Activated naive CD8-positive, alpha-beta T cell treated with anti-CD3 and anti-CD28 coated beads for 36 hours (primary cell): ENCODE measurements at places on chromosomes 2 and 18.
A peak's percentile ranks its signal among the peaks of the same experiment; 100 is the strongest.

GRCh38 chr2:116319001-116319400, 1495.5 kb upstream of the DDX18 start:
- H3K36me3 ChIP-seq = no peaks in the 10 kb centered on the region
- no peak for DNase-seq
- no peaks in the 10 kb centered on the region for H3K27me3 ChIP-seq
- H3K27ac ChIP-seq = no peak overlapping the region
- no peaks in the 10 kb centered on the region for H3K4me1 ChIP-seq
- no peak overlapping the region for H3K4me3 ChIP-seq

DNA sequence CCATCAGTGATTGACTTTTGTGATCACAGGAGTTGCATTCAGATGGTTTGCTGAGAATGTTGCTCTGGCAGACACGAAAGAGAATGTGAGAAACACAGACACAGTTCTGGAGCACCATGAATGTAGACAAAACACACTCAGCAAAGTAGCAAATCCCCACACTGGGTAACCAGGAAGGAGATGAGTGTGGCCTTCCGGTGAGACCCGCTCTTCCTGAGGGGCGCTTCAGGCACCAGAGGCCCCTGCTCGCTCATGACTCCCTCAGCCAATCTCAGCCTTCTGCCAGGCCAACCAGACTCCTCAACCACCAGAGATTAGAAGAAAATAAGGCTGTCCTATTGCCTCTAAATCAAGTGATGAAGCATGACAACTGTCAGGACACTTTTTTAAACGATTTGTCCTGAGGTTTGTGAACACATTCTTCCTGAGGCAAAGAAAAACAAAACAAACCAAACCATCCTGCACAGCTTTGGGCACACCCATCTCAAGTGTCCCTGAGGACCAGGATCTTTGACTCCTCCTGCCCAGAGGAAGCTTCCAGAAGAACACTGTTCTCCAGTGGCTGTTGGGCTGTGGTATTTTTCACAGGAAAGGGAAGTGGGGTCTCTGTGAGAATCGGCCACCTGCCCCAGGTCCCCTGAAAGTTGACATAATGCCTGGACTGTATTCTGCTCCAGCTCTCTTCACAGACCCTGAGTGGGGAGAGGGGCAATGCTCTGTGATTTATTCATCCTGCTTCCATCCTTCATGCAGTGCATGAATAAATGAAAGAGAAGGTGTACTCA, 152.8 kb downstream of the BCL11A start:
- no peak overlapping the region for H3K27ac ChIP-seq
- H3K36me3 ChIP-seq = no peaks in the 10 kb centered on the region
- H3K27me3 ChIP-seq = no peaks in the 10 kb centered on the region
- DNase-seq = no peak
- peaks cover 6% of the 10 kb centered on the region for H3K4me1 ChIP-seq

GRCh38 chr2:106708209-106708608, 177.8 kb downstream of the ST6GAL2 start:
- no peak overlapping the region for H3K27ac ChIP-seq
- H3K36me3 ChIP-seq = no peaks in the 10 kb centered on the region
- H3K4me3 ChIP-seq = no peak overlapping the region

GRCh38 chr2:157443795-157444640, at the start of gene CYTIP:
CYTIP (minus strand) TSS chr2:157444089; CDS start chr2:157444020, 69 bp downstream.
- H3K4me3 ChIP-seq = peak within 1 kb of the TSS; percentile 93
- peaks cover 4% of the 10 kb centered on the region for H3K27me3 ChIP-seq
- peak within 1 kb of the TSS; percentile 97 for H3K27ac ChIP-seq
- peak; percentile 60 for DNase-seq
- H3K4me1 ChIP-seq = peaks cover 42% of the 10 kb centered on the region
- peaks cover 48% of the 10 kb centered on the region for H3K36me3 ChIP-seq

DNA sequence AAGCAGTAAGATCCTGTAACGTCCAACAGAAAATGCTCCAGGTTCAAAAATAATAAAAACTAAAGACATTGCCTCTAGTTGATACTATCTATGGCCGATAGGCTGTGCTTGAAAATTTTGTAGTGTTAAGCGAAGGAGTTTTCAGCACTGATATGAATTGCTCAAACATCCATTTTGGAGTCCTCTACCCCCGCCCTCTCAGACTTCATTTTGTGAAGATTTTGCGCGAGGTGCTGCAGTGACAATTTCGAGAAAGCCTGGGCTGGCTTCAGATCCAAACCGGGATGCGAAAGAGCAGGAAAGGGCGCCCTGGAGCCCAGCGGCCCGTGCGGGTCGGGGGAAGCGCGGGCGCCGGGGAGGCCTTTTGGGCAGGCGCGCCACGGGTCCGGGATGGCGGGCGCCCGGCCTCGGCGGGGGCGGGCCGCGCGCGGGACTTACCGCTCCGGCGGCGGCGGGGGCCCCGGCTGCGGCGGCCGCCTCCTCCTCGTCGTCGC, 1.8 kb downstream of the SP3 start:
- H3K4me1 ChIP-seq = peaks cover 40% of the 10 kb centered on the region
- H3K4me3 ChIP-seq = peak overlapping the region; percentile 87
- peaks cover 40% of the 10 kb centered on the region for H3K36me3 ChIP-seq
- no peak for DNase-seq
- H3K27ac ChIP-seq = peak overlapping the region; percentile 93

GRCh38 chr18:10195529-10195928, 258.9 kb upstream of the APCDD1 start:
- DNase-seq = no peak
- no peaks in the 10 kb centered on the region for H3K36me3 ChIP-seq
- no peak overlapping the region for H3K4me3 ChIP-seq
